ENCODE measurements at places on chromosomes 7 and 10.

DNA sequence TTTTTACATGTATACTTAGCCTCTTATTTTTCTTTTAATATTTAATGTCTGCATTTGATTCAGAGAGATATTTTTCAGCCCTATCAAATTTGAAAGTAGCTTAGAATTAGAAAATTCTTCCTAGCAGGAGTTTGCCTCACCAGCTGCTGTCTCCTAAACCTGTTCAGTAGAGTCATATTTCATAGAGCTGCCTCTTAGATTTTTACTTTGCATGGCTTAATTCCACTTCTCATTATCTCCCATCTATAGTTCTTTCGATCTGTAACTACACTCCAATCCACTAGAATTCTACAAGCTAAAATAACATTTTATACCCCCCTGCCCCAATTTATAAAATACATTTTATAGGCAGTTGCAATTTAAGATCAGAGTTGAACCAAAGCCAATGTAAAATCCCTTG lies 227.0 kb downstream of the ANK3 start:
- no peak for DNase-seq

DNA sequence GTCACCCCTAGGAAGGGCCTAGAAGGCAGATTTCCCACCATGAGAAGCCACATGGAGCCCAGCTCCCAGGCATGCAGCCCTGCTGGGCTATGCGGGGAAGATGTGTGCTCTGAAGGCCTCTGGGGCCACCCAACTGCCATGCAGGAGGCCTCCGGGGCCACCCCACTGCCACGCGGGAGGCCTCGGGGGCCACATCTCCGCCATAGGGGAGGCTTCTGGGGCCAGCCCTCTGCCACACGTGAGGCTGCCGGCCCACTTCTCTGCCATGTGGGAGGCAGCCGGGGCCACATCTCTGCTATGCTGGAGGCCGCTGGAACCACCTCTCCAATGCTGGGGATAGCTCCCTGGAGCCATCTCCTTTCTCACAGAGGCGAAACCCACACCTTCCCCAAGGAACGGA lies 451.8 kb downstream of the DNAJB6 start:
- DNase-seq: no peak

- DNase-seq: no peak
Observed at GRCh38 chr7:157234271-157234670, 95.5 kb downstream of the UBE3C start.

GRCh38 chr7:27079234-27079975 lies 16.4 kb downstream of the HOXA1 start:
- DNase-seq: no peak

GRCh38 chr10:12636571-12636970 lies 287.2 kb downstream of the CAMK1D start:
- no peak for DNase-seq

GRCh38 chr7:1127001-1127400 lies 33.0 kb downstream of the ZFAND2A start:
- DNase-seq: no peak

- peak; percentile 42 for DNase-seq
Observed at GRCh38 chr7:55508221-55509011, 63.9 kb downstream of the VOPP1 start.

DNA sequence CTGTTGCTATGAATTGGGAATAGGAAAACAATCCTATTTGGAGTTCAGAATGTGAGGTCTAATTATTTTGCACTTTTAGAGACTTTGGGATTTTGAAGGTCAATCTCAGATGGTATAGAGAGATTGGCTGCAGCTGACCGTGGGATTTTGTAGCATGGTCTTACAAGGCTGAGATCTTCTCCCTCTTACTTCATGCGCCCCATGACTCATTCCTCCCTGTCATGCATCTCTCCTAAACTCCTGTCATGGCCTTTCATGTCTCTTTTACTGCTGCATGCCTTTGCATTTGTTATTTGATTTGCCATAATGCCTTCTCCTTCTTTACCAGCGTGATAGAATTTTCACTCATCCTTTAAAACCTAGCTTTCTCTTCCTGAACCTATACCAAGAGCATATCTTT lies 133.1 kb downstream of the BBS9 start:
- no peak for DNase-seq

- DNase-seq: peak; percentile 94
Observed at GRCh38 chr10:73879296-73880173, 5.2 kb upstream of the CAMK2G start.

- no peak for DNase-seq
Observed at GRCh38 chr7:14425559-14425958, 436.1 kb upstream of the ETV1 start.

DNA sequence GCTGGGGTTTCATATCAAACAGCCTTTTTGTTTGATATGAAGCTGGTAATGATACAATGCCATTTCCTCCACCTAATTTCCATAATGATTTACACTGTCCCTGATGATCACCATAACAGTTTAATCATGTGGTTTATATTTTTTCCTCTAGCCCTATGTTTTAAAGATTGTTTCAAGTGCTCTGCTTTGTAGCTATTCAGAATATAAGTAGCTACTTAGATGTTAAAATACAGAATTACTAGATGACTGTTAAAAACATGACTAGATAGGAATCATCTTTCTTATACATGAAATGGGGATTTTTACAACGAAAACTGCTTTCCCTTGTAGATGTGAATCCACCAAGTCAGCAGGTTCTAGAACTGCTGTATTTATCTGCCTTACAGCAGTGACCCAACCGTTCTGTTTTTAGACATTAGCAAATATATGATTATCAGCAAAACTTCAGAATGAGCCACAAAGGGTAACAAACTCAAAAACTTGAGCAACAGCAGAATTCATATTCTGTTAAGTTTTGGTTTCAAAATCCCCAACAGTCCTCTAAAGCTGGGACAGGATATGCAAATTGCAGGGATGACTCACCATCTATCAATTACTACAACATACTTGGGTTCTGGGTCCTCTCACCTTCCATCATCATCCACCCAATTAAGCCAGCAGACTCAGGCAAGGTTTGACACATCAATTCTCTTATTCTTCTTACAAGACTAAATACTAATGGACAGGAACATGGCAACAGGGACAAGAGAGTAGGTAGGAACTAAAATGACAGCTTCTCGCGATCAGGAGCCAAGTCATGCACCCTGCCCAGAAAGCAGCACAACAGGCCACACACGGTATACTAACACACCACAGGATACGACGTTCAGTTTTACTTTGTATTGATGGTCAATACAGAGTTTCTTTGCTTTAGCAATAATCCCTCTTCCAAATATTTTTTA lies 83.9 kb downstream of the PIP4K2A start:
- peak; percentile 72 for DNase-seq

Measured in stimulated activated CD4-positive, alpha-beta T cell treated with anti-CD3 and anti-CD28 coated beads, Interleukin-4, amount 100 ng/mL, for 24 hours (primary cell).